ENCODE measurements at places on chromosomes 16 and 17. TPM values are rescaled to one million over a fixed set of nuclear protein-coding genes. Genes with fewer than 3 reads are reported as not detected.
A peak's percentile ranks its signal among the peaks of the same experiment; 100 is the strongest.

- no peak overlapping the region for H3K27ac ChIP-seq
- H3K4me3 ChIP-seq = no peak overlapping the region
- no peak for DNase-seq
- peaks cover 7% of the 10 kb centered on the region for H3K36me3 ChIP-seq
Measured at GRCh38 chr17:80825471-80826345, 165.9 kb upstream of the CHMP6 start.

- no peak overlapping the region for H3K27ac ChIP-seq
- no peaks in the 10 kb centered on the region for H3K4me1 ChIP-seq
- no peaks in the 10 kb centered on the region for H3K36me3 ChIP-seq
- no peak for DNase-seq
- H3K4me3 ChIP-seq = no peak overlapping the region
Measured at GRCh38 chr16:81752876-81753227, 26.2 kb upstream of the PLCG2 start.

SOX8 gene
- total RNA-seq = under 0.01 TPM

DNA sequence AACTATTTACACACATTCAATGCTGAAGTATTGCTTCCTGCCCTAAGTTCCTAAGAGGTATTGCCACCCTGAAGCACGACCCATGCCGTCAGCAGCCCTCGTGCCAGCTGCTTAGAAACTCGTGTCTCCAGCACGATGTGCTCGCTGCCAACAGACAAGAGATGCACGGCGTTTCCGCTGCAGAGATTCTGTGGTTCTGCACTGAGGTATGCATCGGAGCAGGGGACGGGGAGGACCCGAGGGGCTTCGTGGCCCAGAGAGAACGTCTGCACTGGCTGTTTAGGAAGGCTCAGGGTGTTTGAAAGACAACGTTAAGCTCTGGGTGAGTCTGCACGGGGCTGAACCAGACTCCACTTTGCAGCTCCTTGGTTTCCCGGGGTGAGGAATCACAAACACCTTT is 82.7 kb upstream of the CREBBP start:
- H3K4me1 ChIP-seq = peaks cover 10% of the 10 kb centered on the region
- H3K4me3 ChIP-seq = no peak overlapping the region
- no peak overlapping the region for H3K27ac ChIP-seq
- DNase-seq = no peak
- no peaks in the 10 kb centered on the region for H3K27me3 ChIP-seq
- H3K36me3 ChIP-seq = peaks cover 17% of the 10 kb centered on the region

TEKT5 gene
- total RNA-seq = not detected

DNA sequence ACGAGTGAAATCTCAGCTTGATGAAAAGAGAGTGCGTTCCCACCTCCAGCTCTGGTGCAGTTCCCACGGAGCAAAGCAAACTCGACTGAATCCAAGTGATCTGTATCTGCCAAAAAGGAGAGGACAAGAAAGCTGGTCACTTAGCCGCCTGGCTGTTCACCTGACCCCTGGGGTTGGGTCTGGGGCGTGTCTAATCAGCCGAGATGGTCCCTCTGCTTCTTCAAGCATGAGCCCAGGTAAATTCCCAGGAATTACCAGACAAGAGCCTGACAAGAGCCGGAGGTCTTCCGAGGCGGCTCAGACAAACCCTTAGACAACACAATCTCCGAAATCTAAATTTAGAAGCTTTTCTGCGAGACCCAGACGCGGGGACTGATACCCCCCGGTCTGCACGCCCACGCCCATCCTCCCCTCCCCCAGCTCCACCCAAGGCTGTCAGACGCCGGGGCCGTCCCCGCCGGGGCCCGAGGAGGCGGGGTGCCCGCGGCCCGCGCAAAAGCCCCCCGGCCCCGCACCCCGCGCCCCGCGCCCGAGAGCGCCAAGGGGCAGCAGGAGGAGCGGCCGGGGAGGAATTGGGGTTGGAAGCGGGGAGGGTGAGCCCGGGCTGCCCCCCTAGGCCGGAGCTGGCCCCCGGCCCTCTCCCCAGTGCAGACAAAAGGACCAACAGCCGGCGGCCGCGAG is 674 bp downstream of the ZNF821 start:
- peaks cover 10% of the 10 kb centered on the region for H3K36me3 ChIP-seq
- DNase-seq = peak; percentile 6
- peak overlapping the region; percentile 52 for H3K4me3 ChIP-seq

GRCh38 chr16:77711775-77712174 is 10.5 kb upstream of the NUDT7 start:
- H3K4me3 ChIP-seq = no peak overlapping the region
- no peaks in the 10 kb centered on the region for H3K4me1 ChIP-seq
- H3K27me3 ChIP-seq = peaks cover 13% of the 10 kb centered on the region

METTL16 gene
- total RNA-seq = 15.4 TPM

DNA sequence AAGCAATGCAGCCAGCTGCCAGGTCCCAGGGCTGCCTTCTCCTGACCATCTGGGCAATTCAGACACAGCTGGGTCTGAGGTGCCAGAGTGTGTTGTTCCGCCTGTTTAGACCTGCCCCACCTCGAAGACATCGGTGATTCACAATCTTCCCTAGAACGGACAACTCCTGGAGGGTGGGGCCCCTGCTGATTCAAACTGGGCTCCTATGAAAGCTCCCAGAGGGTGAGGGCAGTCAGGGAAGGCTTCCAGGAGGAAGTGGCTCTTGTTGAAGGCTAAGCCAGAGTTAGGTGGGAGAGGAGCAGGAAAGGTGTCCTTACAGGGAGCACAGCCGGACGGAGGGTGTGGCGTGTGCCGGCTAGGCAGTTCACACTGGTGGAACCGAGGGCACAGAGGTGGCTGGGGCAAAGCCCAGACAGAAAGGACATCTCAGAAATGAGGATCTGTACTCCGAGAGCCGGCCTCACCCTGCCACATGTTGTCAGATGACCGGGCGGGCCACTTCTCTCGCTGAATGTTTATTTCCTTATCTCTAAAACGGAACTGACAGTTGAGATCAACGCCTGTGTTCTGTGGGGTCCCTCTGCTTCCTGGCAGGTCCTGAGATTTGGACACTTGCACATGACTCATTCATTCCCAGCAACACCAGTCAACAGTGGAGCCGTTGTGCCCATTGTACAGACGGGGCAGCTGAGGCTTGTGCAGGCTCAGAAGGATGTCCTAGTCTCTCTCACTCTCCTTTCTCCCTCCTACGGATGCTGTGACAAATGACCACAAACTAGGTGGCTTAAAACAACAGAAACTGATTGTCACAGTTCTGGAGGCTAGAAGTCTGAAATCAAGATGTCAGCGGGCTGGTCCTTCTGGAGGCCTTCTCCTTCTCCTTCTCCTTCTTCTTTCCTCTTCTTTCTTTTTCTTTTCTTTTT is 26.9 kb upstream of the LITAF start:
- peaks cover 10% of the 10 kb centered on the region for H3K4me1 ChIP-seq
- no peak overlapping the region for H3K4me3 ChIP-seq
- no peak for DNase-seq
- no peaks in the 10 kb centered on the region for H3K36me3 ChIP-seq
- H3K27ac ChIP-seq = no peak overlapping the region

DNA sequence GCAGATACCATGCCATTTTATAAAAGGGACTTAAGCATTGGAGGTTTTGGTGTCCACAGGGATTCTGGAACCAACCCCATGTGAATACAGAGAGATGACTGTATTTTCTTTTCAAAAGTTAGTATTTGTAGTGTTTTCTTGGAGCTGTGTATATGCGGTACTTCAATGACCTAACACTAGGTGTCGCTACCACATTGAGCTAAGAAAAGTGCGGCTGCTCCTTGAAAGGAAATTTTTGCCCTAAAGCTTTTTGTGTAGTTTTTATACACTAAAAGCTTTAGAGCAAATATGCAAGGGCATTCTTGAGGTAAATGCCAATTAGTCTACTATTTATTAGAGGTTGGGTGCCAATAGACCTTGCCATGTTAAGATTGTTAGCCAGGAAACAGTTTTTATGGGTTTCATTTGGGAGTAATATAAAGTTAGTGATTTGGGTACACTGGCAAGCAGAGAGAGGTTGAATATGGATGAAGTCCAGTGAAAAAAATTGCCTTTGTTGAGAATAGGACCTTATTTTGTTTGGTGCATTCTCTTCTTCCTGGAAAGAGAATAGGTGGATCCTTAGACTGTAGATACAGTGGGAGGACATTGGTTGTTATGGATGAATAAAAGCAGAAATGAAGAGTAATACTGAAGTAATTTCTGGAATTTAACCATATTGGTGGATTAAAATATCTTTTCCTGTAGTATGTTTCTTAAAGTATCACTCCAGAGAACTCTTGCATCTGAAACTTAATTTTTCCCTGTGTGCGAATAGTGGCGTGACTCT is 43.3 kb downstream of the BCAS3 start:
- H3K4me3 ChIP-seq = no peak overlapping the region
- no peaks in the 10 kb centered on the region for H3K27me3 ChIP-seq
- DNase-seq = peak; percentile 81
- no peaks in the 10 kb centered on the region for H3K36me3 ChIP-seq
- peaks cover 3% of the 10 kb centered on the region for H3K4me1 ChIP-seq

- no peak for DNase-seq
- H3K27ac ChIP-seq = no peak overlapping the region
- no peak overlapping the region for H3K4me3 ChIP-seq
- H3K4me1 ChIP-seq = no peaks in the 10 kb centered on the region
- H3K27me3 ChIP-seq = peaks cover 7% of the 10 kb centered on the region
- H3K36me3 ChIP-seq = no peaks in the 10 kb centered on the region
Measured at GRCh38 chr16:89020068-89020924, 43.3 kb upstream of the CBFA2T3 start.

GRCh38 chr16:57823836-57824235 is 21.5 kb upstream of the KIFC3 start:
- no peak overlapping the region for H3K4me3 ChIP-seq
- no peaks in the 10 kb centered on the region for H3K36me3 ChIP-seq
- H3K27me3 ChIP-seq = peaks cover 36% of the 10 kb centered on the region
- no peaks in the 10 kb centered on the region for H3K4me1 ChIP-seq
